ENCODE measurements at places on chromosomes 16 and 17.

DNA sequence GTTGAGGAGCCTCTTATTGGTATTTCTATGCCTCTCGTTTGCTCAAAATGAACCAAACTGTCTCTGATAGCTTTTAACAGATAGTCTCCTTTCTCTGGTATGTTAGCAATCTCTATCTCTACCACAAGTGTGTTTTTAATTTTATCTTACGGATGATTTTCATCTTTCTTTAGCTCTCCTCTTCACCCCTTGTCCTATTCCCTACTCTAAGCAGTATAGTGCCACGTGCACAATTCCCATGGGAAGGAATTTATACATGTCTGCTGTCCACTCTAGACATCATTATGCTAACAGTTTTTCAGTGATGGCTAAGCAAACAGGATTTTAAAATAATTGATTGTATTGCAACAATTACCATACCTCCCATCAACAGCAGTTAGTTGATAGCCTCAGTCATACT is 177.3 kb downstream of the CYB561 start:
- no peak for DNase-seq

GRCh38 chr17:16880121-16880842 is 91.6 kb downstream of the TNFRSF13B start:
- DNase-seq, result no peak

DNA sequence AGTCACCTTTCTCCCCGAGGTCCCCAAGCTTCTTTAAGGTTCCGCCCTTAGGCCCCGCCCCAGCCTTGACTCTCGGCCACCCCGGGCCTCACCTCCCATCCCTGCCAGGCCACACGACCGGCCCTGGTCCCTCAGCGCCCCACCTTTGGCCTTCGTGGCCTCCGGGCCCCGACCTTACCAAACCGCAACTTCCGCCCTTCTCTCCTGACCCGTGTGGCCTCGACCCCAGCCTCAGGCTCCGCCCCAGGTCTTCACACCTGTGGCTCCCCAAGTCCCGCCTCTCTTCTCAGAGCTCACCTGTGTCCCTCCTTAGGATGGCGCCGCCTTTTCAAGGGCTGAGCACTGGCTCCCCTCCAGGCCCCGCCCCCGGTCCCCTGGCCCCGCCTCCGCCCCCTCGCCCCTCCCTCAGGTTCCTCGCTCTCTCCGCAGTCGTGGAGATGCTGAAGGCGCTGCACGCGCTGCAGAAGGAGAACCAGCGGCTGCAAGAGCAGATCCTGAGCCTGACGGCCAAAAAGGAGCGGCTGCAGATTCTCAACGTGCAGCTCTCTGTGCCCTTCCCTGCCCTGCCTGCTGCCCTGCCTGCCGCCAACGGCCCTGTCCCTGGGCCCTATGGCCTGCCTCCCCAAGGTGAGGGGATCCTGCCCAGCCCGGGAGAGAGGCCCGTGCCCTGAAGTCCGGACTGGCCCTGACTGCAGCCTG is 10.0 kb upstream of the CISD3 start:
- no peak for DNase-seq

DNA sequence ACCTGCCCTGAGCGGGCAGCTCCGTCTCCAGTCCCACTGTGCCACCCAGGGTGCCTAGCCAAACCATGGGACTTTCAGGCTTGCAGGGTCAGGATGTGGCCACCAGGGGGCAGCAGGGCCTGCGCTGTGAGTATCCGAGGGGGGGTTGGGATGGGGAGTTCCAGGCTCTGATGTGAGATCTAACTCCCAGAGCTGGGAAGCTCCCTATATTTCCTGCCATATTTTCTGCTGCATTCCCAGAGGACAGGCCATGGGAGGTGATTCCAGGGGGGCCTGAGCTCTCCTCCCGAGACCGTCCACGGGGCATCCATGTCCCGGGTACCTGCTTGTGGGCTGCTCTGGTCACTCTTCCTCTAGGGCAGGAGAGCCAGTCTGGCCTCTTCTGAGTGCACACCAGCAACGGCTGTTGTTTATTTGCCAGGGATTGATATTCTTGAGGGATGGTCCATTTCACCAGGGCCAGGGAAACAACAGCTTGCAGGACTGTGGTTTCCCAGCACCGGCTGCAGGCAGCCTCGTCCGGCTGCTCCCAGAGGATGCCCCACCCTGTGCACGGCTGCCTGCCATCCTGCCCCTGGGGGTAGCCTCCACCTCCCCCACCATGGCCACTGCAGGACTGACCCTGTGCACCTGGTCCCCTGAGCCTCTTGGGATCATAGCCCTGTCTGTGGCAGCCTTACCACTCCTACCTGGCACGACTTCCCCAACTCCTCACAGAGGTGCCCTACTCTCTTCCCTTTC is 1.2 kb downstream of the GPR142 start:
- DNase-seq, result peak; percentile 58

DNA sequence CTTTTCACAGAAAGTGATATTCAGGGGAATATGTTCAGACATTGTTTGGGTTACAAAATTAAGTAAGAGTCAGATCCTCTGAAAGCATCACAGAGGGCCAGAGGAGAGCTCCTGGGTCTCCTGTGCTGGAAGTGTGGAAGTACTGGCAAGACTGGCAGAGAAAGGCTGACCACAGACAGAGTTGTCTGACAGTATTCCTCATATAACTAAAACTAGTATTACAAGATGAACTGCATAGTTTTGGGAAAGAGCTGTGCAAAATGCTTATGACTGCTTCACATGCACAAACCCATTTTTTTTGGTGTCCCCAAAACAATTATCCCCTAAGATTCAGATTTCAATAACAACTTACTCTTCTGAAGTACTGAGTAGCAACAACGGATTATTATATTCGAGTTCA is 35.2 kb downstream of the N4BP1 start:
- no peak for DNase-seq

DNA sequence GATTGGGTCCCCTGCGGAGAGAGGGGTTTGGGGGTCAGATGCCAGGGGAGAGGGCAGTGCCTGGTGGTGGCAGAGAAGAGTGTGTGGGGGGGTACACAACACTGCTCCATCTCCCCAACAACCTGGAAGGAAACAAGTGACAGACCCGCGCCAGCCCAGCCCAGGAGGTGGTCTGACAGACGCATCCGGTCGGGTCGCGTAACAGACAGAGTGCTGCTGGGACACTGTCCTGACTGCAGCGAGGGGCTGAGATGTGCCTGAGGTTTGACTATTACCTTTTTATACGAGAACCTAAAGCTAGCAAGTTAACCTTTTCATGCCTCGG is 16.2 kb downstream of the UNC13D start:
- no peak for DNase-seq

DNA sequence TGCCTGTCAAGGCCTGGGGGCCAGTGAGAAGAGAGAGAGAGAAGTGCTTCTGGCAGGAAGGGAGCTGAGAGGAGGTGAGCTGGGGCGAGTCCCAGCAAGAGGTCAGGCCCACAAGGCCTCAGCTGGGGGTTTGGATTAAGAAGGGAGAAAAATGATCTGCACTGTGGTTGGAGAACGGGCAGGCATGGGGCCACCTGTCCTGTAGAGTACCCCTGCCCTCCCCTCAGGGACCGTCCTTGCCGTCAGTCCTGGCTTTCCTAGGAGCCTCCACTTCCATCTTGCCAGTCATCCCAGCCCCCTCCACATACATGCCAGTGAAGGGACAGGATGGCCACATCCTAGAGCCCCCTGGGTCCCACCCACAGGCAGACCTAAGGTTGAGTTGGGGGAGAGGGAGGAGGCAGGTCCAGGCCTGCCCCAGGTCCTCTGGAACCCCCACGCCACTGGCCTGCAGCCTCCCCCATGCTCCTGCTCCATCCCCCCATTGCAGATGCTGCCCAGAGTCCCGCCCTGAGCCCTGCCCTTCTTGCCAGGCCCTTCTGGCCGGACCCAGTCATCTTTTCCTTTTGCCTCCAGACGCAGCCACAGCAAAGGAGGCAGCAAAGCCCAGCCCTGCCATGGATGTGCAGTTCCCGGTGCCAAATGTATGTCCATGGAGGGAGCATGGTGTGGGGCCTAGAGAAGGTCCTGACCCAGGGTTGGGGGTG is 18.9 kb downstream of the KATNB1 start:
- no peak for DNase-seq

Data from stimulated activated CD4-positive, alpha-beta T cell treated with anti-CD3 and anti-CD28 coated beads, Interleukin-15, amount 100 ng/mL, for 1 hour (primary cell).